ENCODE measurements at places on chromosomes 2 and 18.

- DNase-seq, result no peak
These were observed 38.8 kb downstream of the INHBB start for GRCh38 chr2:120384486-120385354.

DNA sequence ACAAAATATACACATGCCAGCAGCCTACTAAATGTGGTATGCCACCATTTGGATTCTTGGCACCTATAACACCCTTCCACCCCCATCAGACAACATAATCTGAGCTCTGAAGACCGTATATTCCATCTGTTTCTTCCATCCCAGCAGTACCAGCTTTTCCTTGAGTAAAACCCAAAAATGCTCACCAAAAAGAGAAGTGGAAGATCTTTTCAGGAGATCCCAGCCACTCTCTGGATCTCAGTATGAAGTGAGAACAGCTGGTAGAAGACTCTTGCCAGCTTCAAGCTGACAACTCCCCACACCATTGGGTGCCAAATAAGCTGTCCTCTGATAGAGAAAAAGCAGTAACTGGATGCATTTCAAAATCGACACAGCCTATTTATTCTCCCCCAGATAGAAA is 22.6 kb downstream of the REG1B start:
- no peak for DNase-seq

GRCh38 chr2:200788121-200788718 is 23.5 kb upstream of the BZW1 start:
- DNase-seq, result no peak

GRCh38 chr2:172215172-172215935 is 112.7 kb upstream of the DLX2 start:
- no peak for DNase-seq

DNA sequence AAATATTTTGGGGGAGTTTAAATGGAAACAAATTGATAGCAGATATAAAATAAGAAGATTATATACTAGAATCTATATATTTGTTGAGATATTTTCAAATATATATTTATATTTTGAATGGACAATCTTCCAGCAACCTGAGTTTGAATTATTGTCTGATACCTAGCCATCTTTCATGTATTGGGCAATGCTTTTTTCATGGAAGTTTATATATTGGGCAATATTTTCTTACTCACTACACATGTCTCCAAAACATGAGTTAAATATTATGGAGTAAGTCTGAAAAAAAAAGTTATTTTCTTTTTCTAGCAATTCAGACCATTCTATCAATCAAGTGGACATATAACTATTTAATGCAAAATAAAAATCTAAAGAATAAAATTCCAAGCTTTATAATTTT is 295.2 kb downstream of the NYAP2 start:
- DNase-seq, result no peak

- no peak for DNase-seq
These were observed 89.9 kb downstream of the RHOB start for GRCh38 chr2:20536619-20537422.

- DNase-seq, result no peak
These were observed 74.0 kb downstream of the TTC27 start for GRCh38 chr2:32701806-32702205.

DNA sequence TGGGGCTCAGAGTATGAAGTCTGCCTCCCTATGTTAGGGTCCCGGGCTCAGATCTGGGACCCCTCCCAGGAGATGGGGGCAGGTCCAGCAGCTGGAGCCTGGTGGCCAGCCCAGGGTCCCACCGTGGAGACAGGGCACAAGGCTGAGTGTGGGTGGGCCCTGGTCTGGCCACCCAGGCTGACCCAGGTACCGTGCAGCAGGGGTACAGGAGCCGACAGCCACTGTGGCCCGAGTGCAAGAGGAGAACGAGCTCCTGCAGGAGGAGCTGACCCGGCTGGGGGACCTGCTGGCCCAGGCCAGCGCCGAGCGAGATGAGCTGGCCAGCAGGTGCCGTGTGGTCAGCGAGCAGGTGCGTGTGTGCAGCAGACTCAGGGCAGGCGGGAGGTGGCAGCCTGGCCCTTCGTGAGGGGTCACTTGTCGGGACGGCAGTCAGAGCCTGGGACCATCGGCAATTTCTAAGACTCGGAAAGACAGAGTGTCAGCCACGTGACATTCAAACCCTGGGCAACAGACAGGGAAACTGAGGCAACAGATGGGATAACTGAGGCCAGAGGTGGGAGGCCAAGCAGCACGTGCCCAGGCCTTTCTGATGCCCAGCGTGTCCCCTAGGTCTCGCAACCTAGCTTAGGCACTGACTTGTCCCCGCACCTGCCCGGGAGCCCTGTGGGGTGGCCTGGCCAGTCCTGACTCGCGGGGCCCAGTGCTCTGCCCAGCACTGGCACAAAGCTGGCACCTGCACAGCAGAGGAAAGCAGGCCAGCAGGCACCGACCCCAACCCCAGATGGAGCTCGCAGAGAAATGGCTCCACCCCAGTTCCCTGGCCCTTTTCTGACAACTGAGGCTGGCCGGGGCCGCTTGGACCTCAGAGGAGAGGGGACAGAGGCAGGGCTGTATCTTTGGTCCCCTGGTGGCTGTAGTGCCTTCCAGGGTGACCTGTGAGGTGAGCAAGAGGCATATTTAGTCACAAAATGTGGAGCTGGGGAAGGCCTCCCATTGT is 13.9 kb downstream of the CROCC2 start:
- DNase-seq, result no peak

GRCh38 chr2:147698166-147698565 is 146.7 kb upstream of the ACVR2A start:
- DNase-seq, result no peak

- DNase-seq, result no peak
These were observed 1.5 kb upstream of the BCL2L11 start for GRCh38 chr2:111118981-111119821.

GRCh38 chr18:79744625-79745024 is 53.1 kb upstream of the KCNG2 start:
- DNase-seq, result no peak

DNA sequence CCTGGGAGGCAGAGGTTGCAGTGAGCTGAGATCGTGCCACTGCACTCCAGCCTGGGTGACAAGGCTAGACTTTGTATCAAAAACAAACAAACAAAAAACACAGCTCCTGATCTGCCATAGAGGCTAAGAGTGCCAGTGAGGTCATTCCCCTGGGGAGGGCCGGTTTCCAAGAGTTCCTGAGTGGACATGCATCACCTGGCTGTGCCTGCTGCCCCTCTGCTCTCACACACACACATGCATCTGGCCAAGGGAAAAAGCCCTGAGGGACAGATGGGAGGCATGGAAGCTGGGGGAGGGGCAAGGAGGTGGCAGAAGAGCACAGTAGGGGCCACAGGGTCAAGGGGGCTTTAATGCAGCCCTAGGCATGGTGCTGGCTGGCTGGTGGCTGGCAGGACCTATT is 60.4 kb downstream of the ZBTB7C start:
- DNase-seq, result no peak

DNA sequence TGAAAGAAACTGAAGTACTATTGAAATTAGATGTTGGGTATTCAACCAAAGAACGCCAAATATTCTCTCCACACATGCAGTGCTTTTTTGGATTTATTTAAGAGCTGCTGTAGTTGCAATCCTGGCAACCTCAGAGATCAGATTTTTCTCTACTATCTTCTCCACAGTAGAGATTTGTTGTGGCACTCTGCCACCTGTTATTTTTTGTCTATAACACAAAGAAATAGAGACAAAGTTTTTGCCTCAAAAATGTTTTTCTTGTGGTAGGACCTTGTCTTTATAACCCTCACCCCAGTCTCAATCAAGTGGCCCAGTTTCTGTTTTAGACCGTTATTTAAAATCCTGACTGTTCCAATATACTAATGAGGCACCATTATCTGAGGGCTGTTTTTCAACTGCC is 79.4 kb downstream of the SCG2 start:
- no peak for DNase-seq

DNA sequence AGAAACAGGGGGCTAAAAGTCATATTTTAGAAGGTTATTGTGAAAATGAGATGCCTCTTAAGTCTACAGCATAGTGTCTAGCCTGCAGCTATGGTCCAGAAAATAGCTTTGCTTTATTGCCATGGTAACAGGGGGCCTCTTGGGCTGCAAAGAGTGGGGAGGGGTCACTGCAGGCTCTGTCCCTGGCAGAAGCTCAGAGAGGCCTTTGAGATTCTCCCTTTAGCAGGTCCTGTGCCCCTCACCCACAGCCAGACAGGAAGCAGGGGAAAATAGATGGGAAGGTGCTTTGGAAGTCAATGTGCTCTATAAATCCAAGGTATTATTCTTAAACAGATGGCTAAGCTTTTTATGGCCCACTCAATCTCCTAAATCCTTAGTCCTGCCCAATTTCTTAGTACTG is 1021.3 kb upstream of the GYPC start:
- no peak for DNase-seq

GRCh38 chr18:62458346-62458745 is 64.5 kb upstream of the ZCCHC2 start:
- no peak for DNase-seq

DNA sequence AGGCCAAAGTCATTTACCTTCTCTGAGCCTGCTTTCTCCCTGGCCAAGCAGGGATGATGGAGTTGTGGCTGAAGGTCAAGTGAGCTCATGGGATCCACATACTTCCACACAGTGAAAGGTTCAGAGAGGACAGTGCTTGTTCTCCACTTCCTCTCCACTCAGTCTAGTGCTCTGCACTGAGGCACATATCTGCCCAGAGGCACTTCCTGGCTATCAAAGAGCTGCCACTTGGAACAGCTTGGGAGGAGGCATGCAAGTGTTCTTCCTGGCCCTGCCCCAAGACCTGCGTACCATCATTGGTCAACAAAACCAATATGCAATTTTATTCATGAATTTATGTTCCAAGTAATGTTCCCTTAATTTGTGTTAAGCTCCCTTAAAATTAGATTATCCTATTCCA is 71.9 kb downstream of the RNF152 start:
- DNase-seq, result no peak

- no peak for DNase-seq
These were observed 165.9 kb upstream of the STON1 start for GRCh38 chr2:48364100-48364499.

DNA sequence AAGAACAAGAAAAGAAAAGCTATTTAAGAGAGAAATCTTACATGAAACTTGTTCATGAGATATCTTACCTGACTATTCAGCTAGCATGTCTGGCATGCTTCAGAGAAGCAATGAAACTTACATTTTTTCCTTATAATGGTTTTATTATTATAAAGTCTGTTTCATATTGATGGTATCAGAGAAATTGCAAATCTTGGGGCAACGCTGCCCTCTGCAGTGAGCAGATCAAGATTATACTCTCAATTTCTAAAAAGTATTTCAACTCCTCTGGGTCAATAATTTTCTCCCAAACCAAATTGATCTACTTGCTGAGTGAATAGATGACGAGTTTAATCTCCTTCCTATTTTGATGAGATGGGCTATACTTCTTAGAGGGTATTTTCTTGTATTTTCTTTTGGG is 235.6 kb downstream of the NUP35 start:
- no peak for DNase-seq

DNA sequence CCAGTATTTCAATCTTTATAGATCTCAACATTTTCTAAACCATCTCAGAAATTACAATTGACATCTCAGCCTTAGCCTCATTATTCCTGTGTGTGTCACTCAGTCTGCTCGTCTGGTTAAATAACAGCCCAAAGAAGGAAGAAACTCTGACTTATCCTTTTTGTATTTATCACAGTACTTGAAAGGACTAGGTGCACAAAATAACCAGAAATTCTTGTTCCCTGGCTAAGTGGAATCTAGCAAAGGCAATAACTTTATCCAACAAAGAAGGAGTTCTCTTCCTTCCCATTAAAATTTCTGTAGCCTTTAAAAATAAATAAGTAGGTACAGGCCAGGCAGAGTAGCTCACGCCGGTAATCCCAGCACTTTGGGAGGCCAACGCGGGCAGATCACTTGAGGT is 139.9 kb upstream of the PID1 start:
- DNase-seq, result no peak

- no peak for DNase-seq
These were observed 79.5 kb upstream of the GPC1 start for GRCh38 chr2:240355962-240356361.

DNA sequence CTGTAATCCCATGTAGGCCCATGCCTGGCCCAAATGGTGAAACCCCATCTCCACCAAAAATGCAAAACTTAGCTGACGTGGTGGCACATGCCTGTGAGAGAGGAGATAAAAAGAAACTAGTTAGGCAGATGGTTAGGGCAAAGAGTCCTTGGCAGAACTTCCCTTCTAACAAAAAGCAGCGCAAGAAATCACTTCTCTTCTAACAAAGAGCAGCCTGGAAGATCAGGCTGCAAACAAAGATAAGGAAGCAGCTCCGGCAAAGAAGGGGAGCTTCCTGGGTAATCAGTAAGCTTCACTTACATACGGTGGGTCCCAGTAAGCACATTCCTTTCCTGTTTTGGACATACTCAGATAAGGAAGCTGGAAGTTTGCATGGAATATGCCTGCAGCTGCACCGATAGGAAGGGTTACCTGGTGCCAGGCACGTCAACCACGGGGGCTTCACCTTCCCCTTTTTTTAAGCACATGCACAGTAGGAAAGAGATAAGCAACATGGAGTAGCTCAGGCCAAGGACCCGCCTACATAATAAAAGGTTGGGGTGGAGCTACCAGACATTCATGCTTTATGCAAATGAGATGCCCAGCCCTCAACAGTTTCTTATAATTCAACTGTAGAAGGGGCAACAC is 61.0 kb upstream of the SLC25A52 start:
- DNase-seq, result no peak

- DNase-seq, result no peak
These were observed 156.9 kb upstream of the ITGA6 start for GRCh38 chr2:172270278-172271079.

DNA sequence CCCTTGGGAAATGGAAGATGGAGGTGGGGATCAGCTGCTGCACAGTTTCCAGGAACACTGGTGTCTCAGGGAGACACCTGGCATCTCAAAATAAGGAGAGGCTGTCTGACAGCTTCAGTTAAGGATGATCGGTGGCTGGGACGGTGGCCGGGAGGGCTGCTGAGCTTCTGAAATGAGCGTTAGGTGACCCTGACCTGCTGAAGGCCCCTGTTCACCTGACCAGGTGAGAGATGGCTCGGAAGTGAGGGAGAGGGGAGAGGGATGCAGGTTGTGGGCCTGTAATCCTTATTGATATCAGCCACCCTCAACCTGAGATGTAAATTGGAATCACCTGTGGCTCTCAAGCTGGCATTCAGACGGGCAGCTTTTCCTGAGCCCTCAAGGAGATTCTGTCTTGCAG is 99.0 kb downstream of the AGAP1 start:
- no peak for DNase-seq

DNA sequence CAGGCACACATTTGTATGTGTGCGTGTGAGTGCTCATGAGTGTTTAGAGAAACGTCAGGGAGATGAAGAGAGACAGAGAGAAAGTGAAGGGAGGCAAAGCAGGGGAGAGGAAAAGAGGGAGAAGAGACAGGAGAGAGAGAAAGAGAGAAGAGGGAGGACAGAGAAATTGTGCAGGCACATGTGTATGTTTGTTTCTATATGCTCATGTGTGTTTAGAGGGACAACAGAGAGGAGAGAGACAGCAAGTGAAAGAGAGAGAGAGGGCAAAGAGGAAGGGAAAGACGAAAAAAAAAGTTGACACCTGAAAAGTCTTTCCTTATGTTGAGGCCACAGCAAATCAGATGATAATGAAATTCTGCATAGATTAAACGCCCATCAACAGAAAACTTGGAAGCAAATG is 541.1 kb downstream of the TNS1 start:
- no peak for DNase-seq
